ENCODE measurements at places on chromosomes 4 and X. TPM values are rescaled to one million over a fixed set of nuclear protein-coding genes. Genes with fewer than 3 reads are reported as not detected.

The PAGE4 gene
- polyA plus RNA-seq, result 0.35 TPM

The PNMA6A gene
- 1.1 TPM for polyA plus RNA-seq

The ETDA gene
- polyA plus RNA-seq, result not detected

The TREX2 gene
- polyA plus RNA-seq, result 0.17 TPM

The BCOR gene
- 15.2 TPM for polyA plus RNA-seq

The ATP8A1 gene
- 2.2 TPM for polyA plus RNA-seq

The SMS gene
- polyA plus RNA-seq, result 40.5 TPM

The GPRASP1 gene
- 0.38 TPM for polyA plus RNA-seq

The MAGEC2 gene
- not detected for polyA plus RNA-seq

The SHROOM3 gene
- polyA plus RNA-seq, result 0.01 TPM

The CT45A10 gene
- polyA plus RNA-seq, result not detected

The PRDM8 gene
- polyA plus RNA-seq, result 0.09 TPM

The RPA4 gene
- not detected for polyA plus RNA-seq

The IL2 gene
- not detected for polyA plus RNA-seq

The PSAPL1 gene
- 0.16 TPM for polyA plus RNA-seq

The LARP1B gene
- 17.0 TPM for polyA plus RNA-seq
